ENCODE measurements at places on chromosomes 3 and 15. TPM values are rescaled to one million over a fixed set of nuclear protein-coding genes. Genes with fewer than 3 reads are reported as not detected.

GRCh38 chr3:95654570-95655362 is 1159.6 kb upstream of the EPHA6 start:
- no peak for DNase-seq

DNA sequence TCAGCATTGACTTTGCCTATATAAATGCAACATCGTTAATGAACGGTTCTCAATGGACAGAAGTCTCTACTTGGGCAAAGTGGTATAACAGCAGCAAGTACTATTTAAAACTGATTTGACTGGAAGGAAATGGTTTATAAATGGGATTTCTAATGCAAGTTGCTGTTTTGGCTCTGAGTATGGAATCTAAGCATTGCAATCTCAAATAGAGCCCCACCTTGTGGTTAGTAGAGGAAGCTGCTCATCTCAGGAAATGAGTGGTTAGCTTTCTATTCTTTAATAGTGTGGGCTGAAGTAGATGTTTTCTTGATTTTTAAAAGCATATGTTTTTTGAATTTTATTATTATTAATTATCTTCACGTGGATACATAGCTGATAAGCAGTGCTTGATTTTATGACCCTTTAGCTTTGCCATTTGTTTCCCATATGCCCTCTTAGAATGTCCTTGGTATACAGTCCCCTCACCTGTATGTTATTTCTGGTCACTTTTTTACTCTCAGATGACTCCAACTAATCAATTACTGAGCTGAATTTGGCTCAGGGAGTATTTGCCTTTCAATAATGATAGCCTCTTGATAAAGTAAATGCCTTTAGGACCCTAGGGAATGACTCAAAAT is 67.1 kb downstream of the OXSM start:
- DNase-seq: no peak

DNA sequence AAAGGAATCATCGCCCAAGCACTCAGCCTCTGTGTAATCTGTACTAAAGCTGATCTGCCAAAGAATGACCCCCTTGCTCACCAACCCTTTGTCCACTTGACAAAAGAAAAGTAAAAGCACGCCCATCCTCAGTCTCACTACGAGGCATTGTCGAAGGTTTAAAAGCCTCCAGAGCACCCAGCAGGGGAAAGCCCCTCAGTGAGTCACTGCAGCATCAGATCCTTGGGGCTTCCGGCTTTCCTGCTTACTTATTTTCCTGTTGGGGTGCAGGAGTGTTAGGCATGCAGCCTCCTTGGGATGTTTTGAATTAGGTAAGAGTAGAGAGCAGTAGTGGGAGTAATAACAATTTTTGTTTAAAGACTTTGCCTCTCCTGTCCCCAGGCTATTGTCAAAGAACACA is 216.1 kb downstream of the MTHFS start:
- DNase-seq: peak; percentile 8

DNA sequence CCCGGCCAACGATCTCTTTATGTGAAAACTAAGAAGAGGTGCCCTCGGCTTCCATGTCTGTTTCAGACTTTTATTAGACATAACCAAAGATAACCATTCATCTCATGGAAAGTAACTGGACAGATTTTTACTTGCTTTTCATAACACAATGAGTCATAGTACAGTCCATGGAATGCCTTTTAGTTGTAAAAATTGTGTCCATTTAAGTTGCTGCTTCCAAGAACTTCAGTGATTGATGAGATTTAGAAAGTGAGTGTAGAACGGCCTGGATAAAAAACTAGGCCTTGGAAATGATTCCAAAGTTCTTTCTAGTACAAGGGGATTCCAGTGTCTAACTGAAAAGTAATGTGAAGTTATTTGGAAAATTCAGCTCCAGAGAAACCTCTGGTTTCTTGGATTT is 10.8 kb downstream of the EIF2AK4 start:
- no peak for DNase-seq

Gene RNF13
- 73.4 TPM for polyA plus RNA-seq

Gene GOLGA6A
- not detected for polyA plus RNA-seq

Gene COL6A6
- polyA plus RNA-seq: 0.01 TPM

Gene B3GNT5
- polyA plus RNA-seq: 0.19 TPM
